ENCODE measurements at places on chromosomes 5 and 9. TPM values are rescaled to one million over a fixed set of nuclear protein-coding genes. Genes with fewer than 3 reads are reported as not detected.

Gene IL5
- not detected for total RNA-seq

Gene SNCB
- total RNA-seq: not detected

Gene EDIL3
- total RNA-seq: 17.1 TPM

DNA sequence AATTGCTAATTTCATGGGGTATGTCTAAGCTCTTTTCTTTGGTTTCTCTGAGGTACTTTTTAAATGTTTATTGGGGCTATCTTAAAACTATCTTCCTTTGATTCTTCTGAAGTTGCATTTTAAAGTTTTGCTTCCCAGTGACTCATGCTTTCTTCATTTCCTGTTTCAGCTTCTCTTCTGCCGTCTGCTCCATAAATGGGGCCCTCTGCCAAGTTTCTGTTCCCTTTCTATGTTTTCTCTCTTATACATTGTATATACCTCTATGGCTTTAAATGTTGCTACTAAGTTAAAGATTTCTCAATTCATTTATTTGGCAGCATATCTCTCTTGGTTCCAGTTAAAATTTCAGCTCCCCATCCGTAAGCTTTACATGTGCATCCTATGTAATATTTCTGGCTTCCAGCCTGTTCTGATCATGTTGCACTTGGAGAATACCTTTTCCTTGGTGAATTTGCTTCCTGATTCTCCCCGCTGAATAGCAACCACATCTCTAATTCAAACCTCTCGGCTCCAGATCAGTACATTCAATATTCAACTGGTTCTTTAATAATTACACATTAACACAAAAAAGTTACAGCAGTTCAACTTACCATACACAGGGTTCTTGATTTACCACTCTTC, 125.3 kb downstream of the ST8SIA4 start:
- peak; percentile 37 for DNase-seq
- no peak overlapping the region for H3K4me3 ChIP-seq
- H3K27me3 ChIP-seq: no peaks in the 10 kb centered on the region
- no peaks in the 10 kb centered on the region for H3K36me3 ChIP-seq

DNA sequence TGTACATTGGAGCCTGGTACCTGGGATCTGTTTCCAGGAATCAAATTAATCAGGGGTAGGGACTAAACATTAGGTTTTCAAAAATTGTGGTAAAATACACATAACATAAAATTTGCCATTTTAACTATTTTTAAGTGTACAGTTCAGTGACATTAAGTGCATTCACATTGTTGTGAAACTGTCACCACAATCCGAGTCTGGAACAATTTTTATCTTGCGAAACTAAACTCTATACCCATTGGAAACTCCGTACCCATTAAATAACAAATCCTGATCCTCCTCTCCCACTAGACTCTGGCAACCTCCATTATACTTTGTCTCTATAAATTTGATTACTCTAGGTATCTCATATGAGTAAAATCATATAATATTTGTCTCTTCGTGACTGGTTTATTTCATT, 486.2 kb downstream of the GADD45G start:
- no peak overlapping the region for H3K27ac ChIP-seq
- no peaks in the 10 kb centered on the region for H3K27me3 ChIP-seq
- no peak overlapping the region for H3K4me3 ChIP-seq
- no peak for DNase-seq

DNA sequence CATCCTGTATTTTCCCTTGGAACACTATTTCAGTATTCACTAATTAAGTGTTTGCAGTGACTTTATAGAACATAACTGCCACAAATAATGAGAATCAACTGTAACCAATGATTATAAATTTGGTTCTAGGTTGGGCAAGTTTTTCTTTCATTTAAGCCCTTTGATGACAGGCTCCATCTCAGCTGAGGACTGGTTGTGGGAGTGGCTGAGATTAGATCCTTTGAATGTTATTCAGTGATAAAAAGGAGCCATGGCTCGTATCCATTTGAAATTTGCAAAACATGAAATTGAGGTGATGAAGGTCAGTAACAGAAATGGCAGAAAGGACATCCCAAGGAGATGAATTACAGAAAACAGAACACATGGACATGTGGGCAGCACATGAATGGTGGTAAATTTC, 138.1 kb upstream of the PCA3 start:
- H3K36me3 ChIP-seq: no peaks in the 10 kb centered on the region
- no peak overlapping the region for H3K4me3 ChIP-seq
- no peak overlapping the region for H3K27ac ChIP-seq
- no peaks in the 10 kb centered on the region for H3K4me1 ChIP-seq

Gene PPIC
- 21.3 TPM for total RNA-seq

DNA sequence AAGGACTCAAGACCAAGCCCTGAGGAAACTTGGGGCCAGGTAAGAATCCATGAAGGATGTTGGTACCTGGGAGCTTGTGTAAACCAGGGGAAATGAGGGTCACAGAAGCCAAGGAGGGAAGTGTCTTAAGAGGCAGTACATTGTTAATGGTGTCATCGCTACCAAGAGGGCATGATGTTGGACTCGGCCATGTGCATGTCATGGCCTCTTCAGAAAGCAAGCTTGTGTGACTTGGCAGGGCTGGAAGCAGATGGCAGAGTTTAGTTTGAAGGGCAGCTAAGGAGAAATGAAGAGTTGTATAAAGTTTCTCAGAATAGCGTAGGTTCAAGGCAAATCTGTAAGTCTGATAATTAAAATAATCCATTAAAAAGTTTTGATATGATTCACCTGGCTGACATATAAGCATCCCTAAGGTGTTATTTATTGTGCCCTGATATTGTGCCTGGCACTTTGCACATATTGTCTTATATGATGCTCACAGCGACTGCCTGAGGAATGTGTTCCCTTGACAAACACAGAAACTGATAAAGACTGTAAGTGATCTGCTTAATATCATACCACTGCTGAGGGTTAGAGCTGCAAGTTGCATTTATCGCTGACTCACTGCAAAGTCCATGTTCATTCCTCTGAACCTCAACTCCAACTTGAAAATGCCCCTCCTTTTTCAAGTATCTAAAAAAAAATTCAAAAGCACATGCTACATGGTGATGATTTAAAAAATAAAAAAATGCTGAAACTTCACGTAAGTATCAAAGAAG, 81.3 kb upstream of the PTPN3 start:
- H3K27ac ChIP-seq: no peak overlapping the region
- H3K27me3 ChIP-seq: no peaks in the 10 kb centered on the region
- H3K36me3 ChIP-seq: no peaks in the 10 kb centered on the region
- H3K4me3 ChIP-seq: no peak overlapping the region

Gene ZFR
- 60.6 TPM for total RNA-seq

Gene ALDOB
- 55.0 TPM for total RNA-seq

DNA sequence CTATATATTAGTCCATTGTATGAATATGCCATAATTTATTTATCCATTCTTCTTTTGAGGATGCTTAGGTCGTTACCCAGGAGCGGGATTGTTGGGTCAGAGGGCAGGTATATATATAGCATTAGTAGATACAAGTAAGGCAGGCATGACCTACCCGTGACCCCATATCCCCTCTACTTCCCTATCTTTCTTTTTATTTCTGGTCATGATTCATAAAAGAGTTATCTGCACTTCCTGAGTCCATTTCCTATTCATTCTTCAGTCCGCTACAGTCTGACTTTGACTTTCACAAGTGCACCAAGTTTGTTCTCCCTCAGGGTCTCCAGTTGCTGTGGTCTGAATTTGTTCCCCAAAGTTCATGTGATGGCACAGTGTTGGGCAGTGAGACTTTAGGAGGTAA, 6.9 kb downstream of the RHOBTB3 start:
- no peaks in the 10 kb centered on the region for H3K4me1 ChIP-seq
- DNase-seq: no peak
- H3K4me3 ChIP-seq: no peak overlapping the region
- no peak overlapping the region for H3K27ac ChIP-seq
- peaks cover 5% of the 10 kb centered on the region for H3K36me3 ChIP-seq

Gene CD14
- total RNA-seq: 3.6 TPM

- DNase-seq: peak; percentile 12
- peaks cover 5% of the 10 kb centered on the region for H3K4me1 ChIP-seq
- H3K27ac ChIP-seq: no peak overlapping the region
- H3K27me3 ChIP-seq: no peaks in the 10 kb centered on the region
- no peaks in the 10 kb centered on the region for H3K36me3 ChIP-seq
Measured at GRCh38 chr9:3893519-3893918, 367.7 kb upstream of the RFX3 start.

DNA sequence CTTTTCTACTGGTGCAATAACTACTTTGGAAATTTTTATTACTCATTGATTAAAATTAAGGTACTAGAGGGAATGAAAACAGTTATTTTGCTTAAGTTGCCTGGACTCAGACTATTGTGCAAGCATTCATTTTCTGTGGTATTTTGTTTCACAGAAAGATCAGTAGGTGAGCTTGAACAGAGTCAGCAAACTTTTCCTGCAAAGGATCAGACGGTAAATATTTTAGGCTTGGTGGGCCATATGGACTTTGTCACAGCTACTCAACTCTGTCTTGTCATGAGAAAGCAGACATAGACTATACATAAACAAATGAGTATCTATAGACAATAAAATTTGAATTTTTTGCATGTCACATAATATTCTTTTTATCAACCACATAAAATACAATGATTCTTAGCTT, 1036.4 kb downstream of the NR2F1-AS1 start:
- no peaks in the 10 kb centered on the region for H3K36me3 ChIP-seq
- H3K4me3 ChIP-seq: no peak overlapping the region
- H3K4me1 ChIP-seq: no peaks in the 10 kb centered on the region
- no peak overlapping the region for H3K27ac ChIP-seq

DNA sequence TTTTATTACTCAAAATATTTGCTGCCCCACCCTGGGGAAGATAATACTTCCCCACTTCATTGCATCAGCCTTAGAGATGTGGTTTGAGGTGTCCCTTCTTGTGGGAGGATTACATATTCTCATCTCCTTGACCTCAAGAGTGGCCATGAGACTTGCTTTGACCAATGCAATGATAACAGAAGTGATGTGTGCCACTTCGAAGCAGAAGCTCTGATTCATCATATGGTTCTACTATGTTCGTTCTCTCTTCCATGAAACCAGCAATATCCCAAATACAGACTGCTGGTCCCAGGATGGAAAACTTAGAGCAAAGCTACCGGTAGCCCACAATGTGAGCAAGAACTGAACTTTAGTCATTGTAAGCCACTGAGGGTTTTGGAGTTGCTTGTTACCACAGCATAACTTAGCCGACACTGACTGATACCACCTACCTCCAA, 92.0 kb downstream of the THBS4 start:
- H3K27ac ChIP-seq: no peak overlapping the region
- no peaks in the 10 kb centered on the region for H3K27me3 ChIP-seq
- no peaks in the 10 kb centered on the region for H3K4me1 ChIP-seq
- DNase-seq: no peak

- no peak overlapping the region for H3K4me3 ChIP-seq
- DNase-seq: no peak
- H3K4me1 ChIP-seq: peaks cover 3% of the 10 kb centered on the region
- no peaks in the 10 kb centered on the region for H3K36me3 ChIP-seq
Measured at GRCh38 chr5:144033486-144033885, 137.0 kb downstream of the YIPF5 start.

DNA sequence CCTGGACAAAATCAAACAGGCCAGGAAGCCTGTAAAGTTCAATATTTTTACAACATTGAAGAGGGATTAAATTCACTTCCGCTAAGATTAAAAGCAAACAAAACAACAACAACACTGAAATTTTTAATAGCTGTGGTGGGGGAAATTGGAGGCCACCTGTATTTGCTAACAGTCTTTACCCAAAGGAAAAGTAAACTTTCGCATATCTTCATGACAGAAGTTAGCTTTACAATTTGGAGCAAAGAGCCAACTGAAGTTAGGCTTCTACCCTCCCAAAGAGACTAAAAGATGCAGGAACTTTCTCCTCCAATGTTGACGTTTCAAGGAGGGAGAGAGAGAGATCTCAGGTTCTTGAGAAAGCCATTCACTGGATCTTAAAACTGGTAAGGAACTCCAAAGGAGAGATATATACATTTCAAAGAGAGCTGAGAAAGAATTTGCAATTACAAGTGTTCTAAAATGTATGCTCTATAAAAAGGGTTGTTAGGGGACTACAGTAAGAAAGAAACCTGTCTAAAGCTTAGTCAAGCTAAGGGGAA, 349.2 kb upstream of the CDH9 start:
- no peaks in the 10 kb centered on the region for H3K27me3 ChIP-seq
- H3K4me3 ChIP-seq: no peak overlapping the region
- H3K4me1 ChIP-seq: no peaks in the 10 kb centered on the region
- no peaks in the 10 kb centered on the region for H3K36me3 ChIP-seq

GRCh38 chr5:134071614-134072207, 42.8 kb upstream of the TCF7 start:
- H3K27ac ChIP-seq: no peak overlapping the region
- no peaks in the 10 kb centered on the region for H3K36me3 ChIP-seq
- H3K27me3 ChIP-seq: peaks cover 31% of the 10 kb centered on the region
- no peak overlapping the region for H3K4me3 ChIP-seq

Gene SIT1
- not detected for total RNA-seq

GRCh38 chr9:130107234-130107861, 53.6 kb downstream of the GPR107 start:
- peak; percentile 85 for DNase-seq
- peak overlapping the region; percentile 78 for H3K27ac ChIP-seq
- H3K27me3 ChIP-seq: no peaks in the 10 kb centered on the region
- H3K4me3 ChIP-seq: no peak overlapping the region
- H3K4me1 ChIP-seq: no peaks in the 10 kb centered on the region

DNA sequence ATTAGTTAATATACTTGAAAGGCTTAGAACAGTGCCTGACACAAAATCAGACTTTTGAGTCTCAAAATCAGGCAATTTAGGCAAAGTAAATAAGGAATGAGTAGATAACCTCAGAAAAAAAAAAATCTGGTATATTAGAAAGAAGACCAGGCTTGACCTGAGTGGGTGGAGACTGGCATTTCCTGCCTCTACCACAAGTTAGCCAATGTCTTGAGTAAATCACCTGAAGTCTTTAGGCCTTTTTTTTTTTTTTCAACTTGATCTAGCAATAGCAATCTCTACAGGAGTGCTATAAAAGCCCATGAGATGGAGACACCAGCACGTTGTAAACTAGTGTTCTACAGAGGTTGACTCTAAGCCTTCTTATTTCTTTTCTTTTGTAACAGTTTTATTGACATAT, 104.2 kb upstream of the RASEF start:
- peaks cover 8% of the 10 kb centered on the region for H3K4me1 ChIP-seq
- no peak overlapping the region for H3K4me3 ChIP-seq
- DNase-seq: no peak
- no peaks in the 10 kb centered on the region for H3K36me3 ChIP-seq

Gene KCNV2
- total RNA-seq: not detected

Gene NUP214
- 114 TPM for total RNA-seq

DNA sequence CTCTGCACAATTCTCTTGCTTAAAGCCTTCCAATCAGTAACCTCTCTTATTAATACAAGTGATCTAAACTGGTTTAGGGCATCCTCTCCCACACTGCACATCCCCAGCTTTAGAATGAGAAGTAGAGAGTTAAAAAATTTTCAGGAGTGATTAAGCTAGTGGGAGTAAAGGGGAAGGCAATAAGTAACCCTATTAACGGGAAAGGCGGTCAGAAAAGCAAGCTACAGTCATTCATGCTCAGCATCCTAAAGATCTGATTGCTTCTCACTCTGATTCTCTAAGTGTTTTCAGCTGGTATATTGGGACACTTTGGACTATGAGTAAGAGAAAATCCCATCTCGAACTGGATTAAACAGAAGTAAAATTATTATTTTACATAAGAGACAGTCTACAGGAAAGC, 15.8 kb downstream of the CDH6 start:
- H3K36me3 ChIP-seq: no peaks in the 10 kb centered on the region
- DNase-seq: no peak
- H3K27me3 ChIP-seq: no peaks in the 10 kb centered on the region
- no peak overlapping the region for H3K4me3 ChIP-seq

Gene PRR16
- total RNA-seq: 9.7 TPM
